T-helper 17 cell (primary cell): ENCODE measurements at places on chromosomes 5 and 9.

DNA sequence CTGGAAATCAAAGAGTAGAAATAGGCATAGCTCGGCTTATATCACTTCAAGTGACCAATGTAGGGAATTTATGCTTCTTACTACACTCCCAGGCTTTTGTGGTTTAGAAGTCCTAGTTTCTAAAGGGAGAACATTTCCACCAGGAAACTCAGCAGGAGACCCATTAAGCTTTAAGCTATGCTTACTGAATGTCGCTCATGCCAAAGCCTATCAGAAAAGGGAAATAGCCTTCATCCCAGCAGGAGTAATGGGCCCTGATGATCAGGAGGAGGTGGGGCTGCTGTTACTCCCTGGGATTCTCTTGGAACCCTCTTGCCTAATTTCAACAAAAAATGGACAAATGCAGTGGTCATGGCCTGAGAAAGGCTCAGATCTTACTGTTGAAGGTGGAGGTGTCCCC lies 54.5 kb upstream of the SEMA6A start:
- no peak for DNase-seq

GRCh38 chr5:32187675-32188074 lies 13.6 kb upstream of the GOLPH3 start:
- DNase-seq, result no peak

- no peak for DNase-seq
Measured at GRCh38 chr5:79513308-79513703, 628 bp downstream of the HOMER1 start.

GRCh38 chr9:126937444-126937843 lies 22.9 kb downstream of the RALGPS1 start:
- no peak for DNase-seq

GRCh38 chr5:149588936-149589335 lies 7.6 kb downstream of the ARHGEF37 start:
- no peak for DNase-seq

DNA sequence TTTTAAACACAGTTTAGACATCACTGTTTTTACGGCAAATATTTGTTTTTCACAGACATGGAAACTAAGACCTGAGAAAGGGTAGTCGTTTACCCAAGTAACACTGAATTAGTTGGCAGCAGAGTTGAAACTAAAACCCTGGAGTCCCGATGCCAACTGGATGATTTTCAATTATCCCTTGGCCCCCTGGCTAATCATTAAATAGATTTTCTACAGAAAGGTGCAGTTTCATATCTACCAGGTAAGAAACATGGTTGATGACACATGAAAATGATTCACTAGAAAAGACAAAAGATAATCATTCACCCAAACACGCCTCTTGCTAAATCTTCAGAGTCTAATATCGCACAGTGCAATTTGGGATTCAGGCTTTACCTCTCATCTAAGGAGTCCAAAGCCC lies 136.9 kb downstream of the SEMA5A start:
- no peak for DNase-seq

- no peak for DNase-seq
Measured at GRCh38 chr5:72383280-72383679, 63.1 kb downstream of the PTCD2 start.

DNA sequence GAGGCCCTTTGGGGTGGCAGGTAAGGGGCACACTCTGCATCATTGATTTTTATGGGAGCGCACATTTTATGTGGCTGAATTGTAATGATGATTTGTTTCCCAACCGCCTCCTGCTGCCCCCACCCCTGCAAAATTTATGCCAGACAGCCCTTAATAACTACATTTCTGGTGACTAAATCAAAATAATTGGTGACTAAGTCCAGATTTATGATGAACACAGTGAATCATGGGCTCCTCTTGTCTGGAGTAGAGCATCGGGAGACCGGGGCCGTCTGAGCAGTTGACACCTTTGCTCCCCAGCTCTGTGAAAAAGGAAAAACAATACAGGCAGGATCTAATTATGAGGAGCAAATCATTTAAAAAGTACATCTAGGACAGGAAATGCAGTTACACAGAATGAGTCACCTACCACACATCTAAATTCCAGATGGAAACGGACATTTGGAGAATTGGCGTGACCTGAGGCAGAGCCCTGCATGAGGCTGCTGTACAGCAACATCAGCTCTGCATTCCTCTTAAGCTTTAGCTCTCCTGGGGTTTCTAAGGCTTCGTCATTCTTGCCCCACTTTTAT lies 58.9 kb downstream of the DOCK2 start:
- no peak for DNase-seq

DNA sequence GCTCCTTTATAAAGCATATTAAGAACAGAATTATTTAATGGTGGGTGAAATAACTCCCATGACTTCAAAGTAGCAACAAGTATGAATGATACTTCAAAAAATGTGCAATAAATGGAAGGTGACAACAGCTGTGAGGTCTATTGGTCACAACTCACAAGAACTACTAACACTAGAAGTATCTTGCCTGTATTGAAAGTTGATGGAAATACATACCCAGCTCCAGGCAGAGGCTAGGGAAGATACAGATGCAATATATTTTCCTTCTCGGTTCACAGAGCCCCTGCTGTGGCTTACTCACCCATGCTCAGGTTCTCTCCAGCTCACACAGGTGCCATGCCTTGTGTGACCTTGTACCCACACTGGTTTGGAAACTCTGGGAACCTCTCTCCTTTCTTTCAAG lies 133.8 kb downstream of the LIFR start:
- no peak for DNase-seq

GRCh38 chr9:526904-527591 lies 312.4 kb downstream of the DOCK8 start:
- no peak for DNase-seq

GRCh38 chr9:26292943-26293342 lies 599.7 kb downstream of the CAAP1 start:
- no peak for DNase-seq

DNA sequence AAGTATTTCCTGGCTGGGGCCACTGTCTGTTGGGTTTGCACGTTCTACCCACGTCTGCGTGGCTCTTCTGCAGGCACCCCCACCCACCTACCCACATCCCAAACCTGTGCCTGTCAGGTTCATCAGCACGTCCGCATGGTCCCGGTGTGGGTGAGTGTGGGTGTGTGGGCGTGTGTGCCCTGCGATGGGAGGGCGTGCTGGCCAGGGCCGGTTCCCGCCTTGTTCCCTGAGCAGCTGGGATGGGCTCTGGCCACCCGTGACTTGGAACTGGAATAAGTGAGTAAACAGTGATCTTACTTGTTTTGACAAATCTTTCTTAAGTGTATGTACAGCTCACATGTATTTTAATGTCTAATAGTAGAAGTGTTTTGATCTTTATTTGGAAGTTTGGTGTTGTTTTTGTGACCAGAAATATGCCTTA lies 20.4 kb downstream of the ERGIC1 start:
- no peak for DNase-seq

GRCh38 chr9:93028448-93029006 lies 30.0 kb upstream of the SUSD3 start:
- DNase-seq, result peak; percentile 30

DNA sequence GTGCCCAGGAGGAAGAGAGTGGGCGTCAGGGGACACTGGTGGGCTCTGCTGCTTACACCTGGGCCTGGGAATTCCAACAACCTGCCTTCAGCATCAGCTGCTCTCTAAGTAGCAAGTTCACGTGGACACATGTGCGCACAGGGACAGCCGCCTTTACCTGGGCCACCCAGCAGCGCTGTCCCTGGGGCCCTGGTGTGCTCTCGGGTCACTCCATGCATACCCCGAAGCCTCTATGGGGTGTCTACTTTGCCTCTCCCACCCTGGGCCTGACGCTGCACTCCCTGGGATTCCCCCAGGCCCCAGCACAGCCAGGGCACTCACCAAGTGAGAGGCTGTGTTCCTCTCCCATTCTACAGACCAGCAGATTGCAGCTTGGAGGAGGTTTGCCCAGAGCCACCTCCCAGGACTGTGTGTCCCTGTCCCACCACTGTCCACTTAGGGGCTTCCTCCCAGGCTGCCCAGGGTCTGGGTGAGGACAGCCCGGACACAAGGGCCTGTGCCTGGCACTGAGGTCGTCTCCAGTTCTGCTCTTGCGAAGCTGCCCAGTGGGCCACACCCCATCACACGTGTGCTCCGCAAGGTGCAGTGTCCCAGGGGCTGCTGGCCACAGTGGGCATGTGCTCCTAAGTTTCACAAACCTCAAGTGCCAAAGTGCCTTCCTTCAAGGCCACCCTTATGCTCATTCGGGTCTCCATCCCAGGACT lies 5.9 kb downstream of the NINJ1 start:
- DNase-seq, result no peak

- DNase-seq, result no peak
Measured at GRCh38 chr5:32249668-32250067, 63.1 kb downstream of the MTMR12 start.

DNA sequence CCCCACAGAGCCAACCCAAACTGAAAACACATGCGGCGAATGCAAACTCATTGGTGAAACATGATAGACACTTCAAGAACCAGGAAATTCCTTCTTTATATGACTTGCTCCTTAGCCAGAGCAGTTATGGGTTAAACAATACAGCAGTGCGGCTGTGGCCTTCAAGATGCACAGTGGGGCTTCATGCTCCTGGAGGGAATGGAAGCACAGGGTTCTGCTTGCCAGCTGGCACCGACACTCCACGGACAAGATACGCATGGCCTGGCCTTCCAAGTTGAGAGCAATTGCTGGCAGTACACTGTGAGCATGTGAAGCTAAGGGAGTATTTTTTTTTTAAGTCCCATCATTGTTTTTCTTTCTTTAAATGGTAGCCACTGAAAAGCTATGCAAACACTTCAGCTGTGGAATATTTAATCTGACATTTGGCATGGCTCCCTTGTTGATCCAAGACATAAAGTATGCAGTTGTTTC lies 451.6 kb upstream of the CD180 start:
- no peak for DNase-seq

- no peak for DNase-seq
Measured at GRCh38 chr5:133702791-133703770, 90.7 kb upstream of the FSTL4 start.

GRCh38 chr5:141633871-141634561 lies 2.6 kb downstream of the HDAC3 start:
- DNase-seq, result no peak

DNA sequence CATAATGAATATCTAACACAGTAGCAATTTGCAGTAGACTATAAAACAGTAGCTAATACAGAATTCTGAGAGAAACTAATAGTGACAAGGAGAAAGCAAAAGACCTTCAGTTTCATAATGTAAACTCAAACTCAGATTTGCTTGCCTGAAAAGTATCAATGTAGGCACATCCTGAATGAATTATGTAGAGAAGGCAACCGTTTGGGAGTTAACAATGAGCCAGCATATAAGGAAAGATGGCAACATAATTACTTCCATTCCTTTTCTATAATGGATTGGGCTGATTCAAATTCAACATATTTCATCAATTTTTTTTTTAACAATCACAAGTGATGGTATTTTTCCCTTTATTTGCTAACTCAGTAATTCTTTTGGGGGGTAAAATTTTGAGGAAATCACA lies 261.6 kb downstream of the SEMA5A start:
- no peak for DNase-seq

DNA sequence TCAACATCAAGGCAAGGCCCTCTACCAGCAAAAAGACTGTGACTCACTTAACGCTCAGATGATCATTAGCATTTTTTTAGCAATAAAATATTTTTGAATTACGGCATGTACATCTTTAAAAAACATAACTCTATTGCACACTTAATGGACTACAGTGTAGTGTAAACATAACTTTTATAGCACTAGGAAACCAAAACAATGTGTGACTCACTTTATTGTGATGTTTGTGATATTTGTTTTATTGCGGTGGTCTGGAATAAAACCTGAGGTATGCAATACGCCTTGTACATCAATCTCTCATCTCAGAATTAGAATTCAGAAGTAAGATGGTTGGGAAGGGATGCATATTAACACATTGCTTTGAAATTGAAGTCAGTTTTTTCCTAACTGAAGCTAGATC lies 106.9 kb upstream of the PTCH1 start:
- no peak for DNase-seq

DNA sequence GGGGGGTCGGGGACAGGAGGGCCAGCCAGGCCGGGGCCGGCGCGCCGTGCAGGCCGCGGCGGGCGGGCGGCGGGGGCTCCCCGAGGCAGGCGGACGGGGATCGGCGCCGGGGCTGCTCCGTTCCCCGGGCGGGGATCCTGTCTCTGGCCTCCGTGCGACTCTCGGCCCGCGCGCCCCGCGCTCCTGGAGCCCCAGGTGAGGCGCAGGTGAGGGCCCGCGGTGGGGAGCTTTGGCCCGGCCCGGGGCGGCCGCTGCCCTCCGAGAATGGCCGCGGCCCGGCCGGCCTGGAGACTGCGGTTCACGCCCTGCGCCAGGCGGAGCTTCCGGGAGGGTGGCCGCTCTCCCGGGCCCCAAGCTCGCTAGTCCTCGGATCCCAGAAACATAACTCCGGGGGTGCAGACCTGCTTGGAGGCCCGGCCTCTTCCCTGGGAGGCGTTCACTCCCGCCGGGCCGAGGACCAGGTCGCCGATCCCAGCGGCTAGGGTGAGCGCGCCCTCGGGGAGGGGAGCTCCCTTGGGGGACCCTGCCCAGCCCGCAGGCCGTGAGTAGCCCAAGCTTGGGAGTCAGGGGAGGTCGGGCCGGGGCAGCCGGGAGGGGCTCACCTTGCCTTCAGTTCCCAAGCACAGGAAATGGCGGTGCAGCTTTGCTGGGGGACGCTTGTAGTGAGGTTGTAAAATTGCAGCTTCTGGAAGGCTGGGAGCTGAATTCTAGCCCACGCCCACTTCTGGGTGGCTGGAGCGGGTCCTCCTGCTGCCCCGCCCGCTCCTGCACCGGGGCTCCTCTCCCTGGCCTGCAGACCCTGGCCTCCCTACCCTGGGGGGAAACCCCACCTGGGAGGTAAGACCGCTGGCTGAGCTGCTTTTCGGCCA lies 723 bp downstream of the PPP1R26 start:
- no peak for DNase-seq

DNA sequence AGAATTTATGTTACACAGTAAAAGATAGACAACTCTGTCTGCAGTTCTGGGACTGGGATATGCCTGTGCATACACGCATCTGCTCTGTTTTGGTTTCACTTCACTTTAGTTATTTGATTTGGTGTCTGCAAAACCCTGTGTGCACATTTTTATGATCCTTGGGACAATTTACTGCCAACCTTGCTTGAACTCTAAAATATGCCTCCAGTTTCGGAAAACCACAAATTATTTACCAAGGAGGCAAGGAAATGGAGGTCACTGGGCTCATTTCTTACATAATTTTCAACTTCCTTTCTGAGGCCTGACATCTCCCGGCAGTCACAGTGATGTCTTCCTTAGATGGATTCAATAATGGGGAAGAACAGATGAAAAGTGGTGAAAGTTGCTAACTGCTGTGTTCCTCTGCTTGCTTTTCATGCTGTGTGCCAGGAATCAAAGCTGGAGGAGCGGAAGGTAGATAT lies 61.2 kb upstream of the TAF11L2 start:
- no peak for DNase-seq
